ENCODE measurements at places on chromosomes 13 and 19. TPM values are rescaled to one million over a fixed set of nuclear protein-coding genes. Genes with fewer than 3 reads are reported as not detected.

GRCh38 chr13:43933378-43933777 lies 53.7 kb downstream of the LACC1 start:
- peaks cover 21% of the 10 kb centered on the region for H3K27me3 ChIP-seq
- H3K4me1 ChIP-seq, result no peaks in the 10 kb centered on the region
- DNase-seq, result no peak
- no peak overlapping the region for H3K27ac ChIP-seq
- no peaks in the 10 kb centered on the region for H3K36me3 ChIP-seq

GRCh38 chr13:104976986-104977385 lies 1558.5 kb downstream of the EFNB2 start:
- H3K4me1 ChIP-seq, result no peaks in the 10 kb centered on the region
- H3K27ac ChIP-seq, result no peak overlapping the region
- no peaks in the 10 kb centered on the region for H3K27me3 ChIP-seq
- H3K4me3 ChIP-seq, result no peak overlapping the region
- DNase-seq, result no peak

The GRIN2D gene
- total RNA-seq, result under 0.01 TPM

The PEX11G gene
- total RNA-seq, result 0.72 TPM

- peaks cover 45% of the 10 kb centered on the region for H3K4me1 ChIP-seq
- H3K27ac ChIP-seq, result peak overlapping the region; percentile 73
- H3K27me3 ChIP-seq, result no peaks in the 10 kb centered on the region
- H3K4me3 ChIP-seq, result peak overlapping the region; percentile 89
- peak; percentile 71 for DNase-seq
Observed at GRCh38 chr19:42284066-42284501, 15.0 kb downstream of the CIC start.

DNA sequence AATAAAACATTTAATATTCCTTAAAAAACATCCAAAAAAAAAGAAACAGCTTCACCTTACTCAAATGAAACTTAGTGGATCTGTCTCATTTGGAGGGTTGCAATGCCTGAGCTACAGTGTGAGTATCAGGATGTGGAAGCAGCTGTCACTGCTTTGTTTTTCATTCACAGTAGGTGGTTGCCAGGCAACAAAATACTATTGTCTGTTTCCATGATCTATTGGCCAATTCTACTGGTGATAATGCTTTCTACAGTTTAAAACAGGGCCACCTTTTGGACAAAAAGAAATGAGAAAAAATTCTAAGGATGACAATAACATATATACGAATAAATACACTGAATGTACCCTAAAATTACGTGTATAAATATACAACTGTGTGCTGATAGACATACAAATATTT lies 3.0 kb downstream of the ENOX1 start:
- H3K4me3 ChIP-seq, result no peak overlapping the region
- no peak overlapping the region for H3K27ac ChIP-seq
- no peaks in the 10 kb centered on the region for H3K36me3 ChIP-seq
- H3K27me3 ChIP-seq, result peaks cover 2% of the 10 kb centered on the region
- DNase-seq, result peak; percentile 8
- no peaks in the 10 kb centered on the region for H3K4me1 ChIP-seq

GRCh38 chr19:30132343-30133075 lies 190.5 kb downstream of the URI1 start:
- no peaks in the 10 kb centered on the region for H3K27me3 ChIP-seq
- no peak overlapping the region for H3K27ac ChIP-seq
- no peak for DNase-seq
- no peaks in the 10 kb centered on the region for H3K36me3 ChIP-seq
- H3K4me1 ChIP-seq, result no peaks in the 10 kb centered on the region

DNA sequence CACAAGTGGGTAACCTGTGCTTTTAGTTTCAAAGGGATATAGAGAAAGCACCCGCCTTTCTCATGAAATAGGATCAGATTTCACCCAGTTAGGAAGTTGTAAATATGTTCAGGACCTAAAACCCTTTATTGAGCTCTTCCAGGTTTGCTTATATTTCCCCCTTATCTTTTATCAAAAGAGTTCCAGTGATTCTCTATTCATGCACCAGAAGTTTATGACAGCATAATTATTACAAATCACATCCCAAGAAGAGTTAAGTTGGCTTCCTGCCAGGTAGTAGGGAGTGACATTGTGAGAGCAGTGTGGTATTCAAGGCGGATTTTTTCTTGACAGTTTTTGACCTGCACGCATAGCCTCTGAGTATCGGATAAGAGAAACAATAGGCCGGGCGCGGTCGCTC lies 190.3 kb downstream of the STK24 start:
- no peak overlapping the region for H3K27ac ChIP-seq
- DNase-seq, result no peak
- peaks cover 56% of the 10 kb centered on the region for H3K36me3 ChIP-seq
- peaks cover 4% of the 10 kb centered on the region for H3K4me1 ChIP-seq

The KLK12 gene
- not detected for total RNA-seq

The AMH gene
- not detected for total RNA-seq

DNA sequence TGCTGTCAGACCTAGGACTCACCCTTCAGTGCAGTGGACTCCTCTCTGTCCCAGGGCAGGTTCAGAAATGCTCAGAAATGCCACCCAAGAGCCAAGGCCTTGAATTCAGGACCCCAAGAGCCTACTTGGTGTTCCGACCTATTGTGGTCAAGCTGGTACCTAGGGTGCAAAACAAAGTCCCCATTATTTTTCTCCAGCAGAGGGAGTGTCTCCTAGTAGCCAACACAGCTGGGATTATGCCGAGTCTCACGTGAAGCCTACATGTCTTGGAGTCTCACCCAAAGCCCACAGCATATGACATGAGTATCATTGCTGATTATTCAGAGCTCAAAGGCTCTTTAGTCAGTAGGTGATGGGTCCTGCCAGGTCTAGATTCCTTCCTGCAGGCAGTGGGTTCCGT lies 671.1 kb upstream of the SPRY2 start:
- H3K27ac ChIP-seq, result no peak overlapping the region
- DNase-seq, result no peak
- H3K4me3 ChIP-seq, result no peak overlapping the region
- no peaks in the 10 kb centered on the region for H3K36me3 ChIP-seq
- no peaks in the 10 kb centered on the region for H3K27me3 ChIP-seq

DNA sequence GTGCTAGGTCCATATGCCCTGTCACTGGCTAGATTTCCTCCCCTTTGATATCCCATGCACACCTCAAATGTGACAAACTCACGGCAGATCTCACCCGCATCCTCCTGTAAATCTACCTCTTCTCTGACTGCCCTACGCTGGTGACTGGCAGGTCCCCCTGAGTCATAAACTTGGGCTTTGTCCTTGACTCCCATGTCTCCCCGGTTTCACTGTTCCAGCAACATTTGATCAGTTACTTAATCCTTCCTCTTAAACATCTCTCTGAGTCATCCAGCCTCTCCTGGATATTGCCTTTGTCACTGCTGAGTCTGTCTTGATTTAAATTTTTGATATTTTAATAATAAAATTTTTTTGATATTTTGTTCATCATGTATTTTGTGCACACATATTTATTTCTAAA lies 26.5 kb downstream of the FAM216B start:
- no peaks in the 10 kb centered on the region for H3K36me3 ChIP-seq
- no peaks in the 10 kb centered on the region for H3K27me3 ChIP-seq
- peak; percentile 76 for DNase-seq
- H3K4me3 ChIP-seq, result no peak overlapping the region
- peaks cover 5% of the 10 kb centered on the region for H3K4me1 ChIP-seq

DNA sequence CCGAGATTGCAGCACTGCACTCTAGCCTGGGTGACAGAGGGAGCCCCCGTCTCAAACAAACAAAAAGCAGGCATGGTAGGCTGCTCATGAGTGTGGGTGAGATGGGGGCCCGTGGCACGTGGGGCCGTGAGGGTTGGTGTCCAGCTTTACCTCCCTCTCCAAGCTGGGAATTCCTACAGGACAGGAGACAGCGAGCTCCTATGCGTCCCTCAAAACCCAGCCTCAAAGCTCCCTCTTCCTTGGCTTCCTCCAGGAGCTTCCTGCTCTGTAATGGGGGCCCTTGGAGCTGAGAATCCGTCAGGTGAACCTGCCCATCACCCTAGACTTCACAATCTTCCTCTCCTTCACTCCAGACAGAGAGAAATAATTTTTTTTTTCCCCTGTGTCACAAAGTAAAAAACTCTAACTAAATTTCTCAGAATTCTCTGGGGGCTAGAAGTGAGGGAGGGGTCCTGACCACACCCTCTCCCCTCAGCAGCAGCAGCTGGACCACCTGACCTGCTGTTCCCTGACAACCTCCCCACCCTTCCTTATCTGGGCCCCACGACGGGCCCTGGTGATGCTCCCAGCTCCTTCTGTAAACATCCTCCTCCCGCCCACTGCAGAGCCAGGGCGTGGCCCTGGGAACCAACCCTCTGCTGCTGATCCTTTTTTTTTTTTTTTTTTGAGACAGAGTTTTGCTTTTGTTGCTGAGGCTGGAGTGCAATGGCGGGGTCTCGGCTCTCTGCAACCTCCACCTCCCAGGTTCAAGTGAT lies 22.1 kb upstream of the WDR18 start:
- no peak overlapping the region for H3K4me3 ChIP-seq
- H3K4me1 ChIP-seq, result peaks cover 10% of the 10 kb centered on the region
- peak; percentile 68 for DNase-seq
- H3K27me3 ChIP-seq, result no peaks in the 10 kb centered on the region
- peaks cover 65% of the 10 kb centered on the region for H3K36me3 ChIP-seq
- peak overlapping the region; percentile 30 for H3K27ac ChIP-seq

The UBAC2 gene
- 23.6 TPM for total RNA-seq

The CEBPA gene
- total RNA-seq, result under 0.01 TPM

- no peak overlapping the region for H3K27ac ChIP-seq
- no peaks in the 10 kb centered on the region for H3K27me3 ChIP-seq
- DNase-seq, result no peak
Observed at GRCh38 chr19:33208371-33208895, 14.3 kb downstream of the LRP3 start.

DNA sequence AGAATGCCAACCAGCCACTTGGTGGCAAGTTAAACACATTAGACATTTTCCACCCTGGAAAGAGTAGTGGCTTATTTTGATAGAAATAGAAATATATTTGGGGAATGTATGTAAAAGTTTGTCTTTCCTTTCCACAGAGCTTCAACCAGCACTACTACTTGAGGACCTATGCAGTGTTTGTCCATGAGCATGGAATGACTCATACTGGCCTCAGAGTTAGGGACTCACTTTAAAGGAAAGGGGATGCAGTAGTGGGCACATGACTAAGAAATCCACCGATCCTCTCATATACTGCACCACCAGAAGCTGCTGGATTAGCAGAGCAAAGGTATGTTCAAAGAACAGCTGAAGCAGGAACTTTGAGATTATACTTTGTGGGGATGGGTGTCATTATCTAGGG lies 62.6 kb downstream of the LACC1 start:
- no peak overlapping the region for H3K27ac ChIP-seq
- DNase-seq, result peak; percentile 15
- H3K4me3 ChIP-seq, result no peak overlapping the region
- peaks cover 28% of the 10 kb centered on the region for H3K27me3 ChIP-seq
- no peaks in the 10 kb centered on the region for H3K4me1 ChIP-seq

- no peak overlapping the region for H3K27ac ChIP-seq
- H3K4me3 ChIP-seq, result no peak overlapping the region
- H3K27me3 ChIP-seq, result no peaks in the 10 kb centered on the region
Observed at GRCh38 chr13:76538004-76538403, 348.2 kb downstream of the KCTD12 start.

All from IMR-90 (cell line).